ENCODE measurements at places on chromosomes 4 and X. TPM values are rescaled to one million over a fixed set of nuclear protein-coding genes. Genes with fewer than 3 reads are reported as not detected.
A peak's percentile ranks its signal among the peaks of the same experiment; 100 is the strongest.

- DNase-seq = no peak
These were observed 172.9 kb downstream of the AFAP1 start for GRCh38 chr4:7766661-7767345.

- no peak for DNase-seq
These were observed 121.3 kb downstream of the HS6ST2 start for GRCh38 chrX:132837126-132837525.

The SLC38A5 gene
- polyA plus RNA-seq = 7.2 TPM

GRCh38 chr4:88975958-88976774 is 80.8 kb downstream of the FAM13A start:
- no peak for DNase-seq

GRCh38 chr4:81257816-81258215 is 42.8 kb upstream of the PRKG2 start:
- no peak for DNase-seq

DNA sequence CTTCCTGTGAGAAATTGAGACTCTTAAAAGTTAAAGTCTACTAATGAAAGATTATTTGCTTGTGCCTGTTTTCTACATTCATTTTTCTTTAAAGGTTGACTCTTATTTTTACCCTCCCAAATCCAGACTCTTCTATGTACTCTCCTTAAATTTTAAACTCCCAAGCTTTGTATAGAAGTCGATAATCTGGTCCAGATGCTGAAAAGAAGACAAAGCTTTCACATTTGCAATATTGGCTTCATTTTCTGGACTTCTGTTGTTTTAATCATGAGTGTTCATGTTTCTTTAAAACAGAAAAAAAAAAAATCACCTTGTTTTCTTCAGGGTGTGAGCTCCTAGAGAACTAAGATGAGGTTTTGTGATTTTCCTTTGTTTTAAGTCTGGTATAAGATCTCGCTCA is 53.2 kb upstream of the TBC1D14 start:
- DNase-seq = no peak

GRCh38 chr4:39823191-39823590 is 125.3 kb downstream of the UBE2K start:
- DNase-seq = no peak

The SORCS2 gene
- polyA plus RNA-seq = not detected

GRCh38 chr4:8685831-8686230 is 93.3 kb downstream of the CPZ start:
- DNase-seq = no peak

The RIPPLY1 gene
- not detected for polyA plus RNA-seq

The CLIC2 gene
- polyA plus RNA-seq = 0.41 TPM

GRCh38 chr4:59979061-59979460 is 1221.1 kb upstream of the ADGRL3 start:
- no peak for DNase-seq

The FAAH2 gene
- polyA plus RNA-seq = not detected

GRCh38 chr4:26174027-26174426 is 146.8 kb upstream of the RBPJ start:
- DNase-seq = no peak

- DNase-seq = no peak
These were observed 23.2 kb upstream of the ZCCHC13 start for GRCh38 chrX:74280759-74281158.

The HS3ST1 gene
- 13.4 TPM for polyA plus RNA-seq

GRCh38 chr4:165208221-165208652 is 876 bp downstream of the KLHL2 start:
- DNase-seq = no peak

The KCTD8 gene
- not detected for polyA plus RNA-seq

The ZIC3 gene
- polyA plus RNA-seq = not detected

DNA sequence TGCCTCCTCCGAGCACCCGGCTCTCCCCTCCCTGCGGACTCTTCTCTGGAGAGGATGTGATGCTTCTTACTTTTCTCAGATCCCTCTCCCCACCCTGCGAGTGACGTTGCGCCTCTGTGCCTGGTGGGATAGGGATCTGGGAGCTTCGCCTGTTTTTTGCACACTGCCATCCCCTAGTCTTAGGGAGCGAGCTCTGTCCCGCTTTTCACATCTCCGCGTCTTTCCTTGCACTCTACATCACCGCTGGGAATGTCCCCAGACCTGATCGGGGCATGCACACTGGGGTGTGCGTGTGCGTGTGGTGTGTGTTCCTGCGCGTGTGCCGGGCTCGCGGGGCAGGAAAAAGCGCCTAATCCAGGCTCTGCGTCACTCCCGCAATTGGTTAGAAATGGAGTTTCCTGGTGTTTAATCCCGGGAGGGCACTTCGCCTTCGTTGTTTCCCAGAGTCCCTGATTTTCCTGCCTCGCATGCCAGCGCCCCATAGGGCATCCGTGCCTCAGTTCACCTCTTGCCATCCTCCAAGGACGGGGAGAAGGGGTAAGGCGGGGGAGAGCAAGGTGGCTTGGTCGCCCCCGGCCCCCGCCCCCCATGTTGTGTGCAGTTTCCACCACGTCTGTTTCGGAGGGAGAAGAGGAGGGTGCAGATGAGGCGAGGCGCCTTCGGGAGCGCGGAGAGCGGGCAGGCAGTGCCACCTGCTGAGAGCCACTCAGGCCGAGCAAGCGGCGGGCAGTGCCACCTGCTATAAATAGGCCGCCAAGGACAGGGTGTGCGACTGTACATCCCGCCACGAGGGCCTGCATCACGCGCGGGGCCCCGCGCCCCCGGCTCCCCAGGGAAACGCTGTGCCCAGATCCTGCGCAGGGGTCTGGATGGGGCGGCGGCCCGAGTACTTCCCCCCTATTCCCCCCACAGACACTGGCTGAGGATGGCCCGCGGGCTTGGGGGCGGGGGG is 759 bp upstream of the TBC1D1 start:
- DNase-seq = peak; percentile 53

- DNase-seq = no peak
These were observed 115.7 kb upstream of the IL1RAPL2 start for GRCh38 chrX:104450316-104450715.

DNA sequence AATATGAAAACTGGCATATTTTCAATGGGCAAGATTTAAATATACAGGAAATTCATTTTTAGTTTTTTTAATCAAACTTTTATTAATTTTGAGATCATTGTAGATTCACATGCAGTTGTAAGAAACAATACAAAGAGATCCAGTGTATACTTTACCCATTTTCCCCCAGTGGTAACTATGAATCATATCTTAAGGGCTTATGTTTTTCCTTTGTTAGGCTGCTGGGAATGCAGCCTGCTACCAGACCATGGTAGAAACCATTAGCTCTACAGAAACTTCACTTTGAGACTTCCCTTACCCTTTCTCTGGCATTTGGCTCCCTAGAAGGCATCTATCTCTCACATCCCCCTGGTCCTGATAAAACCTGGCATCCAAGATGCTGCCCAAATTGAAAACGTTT is 147.6 kb upstream of the EOLA2 start:
- DNase-seq = no peak

The APELA gene
- not detected for polyA plus RNA-seq

DNA sequence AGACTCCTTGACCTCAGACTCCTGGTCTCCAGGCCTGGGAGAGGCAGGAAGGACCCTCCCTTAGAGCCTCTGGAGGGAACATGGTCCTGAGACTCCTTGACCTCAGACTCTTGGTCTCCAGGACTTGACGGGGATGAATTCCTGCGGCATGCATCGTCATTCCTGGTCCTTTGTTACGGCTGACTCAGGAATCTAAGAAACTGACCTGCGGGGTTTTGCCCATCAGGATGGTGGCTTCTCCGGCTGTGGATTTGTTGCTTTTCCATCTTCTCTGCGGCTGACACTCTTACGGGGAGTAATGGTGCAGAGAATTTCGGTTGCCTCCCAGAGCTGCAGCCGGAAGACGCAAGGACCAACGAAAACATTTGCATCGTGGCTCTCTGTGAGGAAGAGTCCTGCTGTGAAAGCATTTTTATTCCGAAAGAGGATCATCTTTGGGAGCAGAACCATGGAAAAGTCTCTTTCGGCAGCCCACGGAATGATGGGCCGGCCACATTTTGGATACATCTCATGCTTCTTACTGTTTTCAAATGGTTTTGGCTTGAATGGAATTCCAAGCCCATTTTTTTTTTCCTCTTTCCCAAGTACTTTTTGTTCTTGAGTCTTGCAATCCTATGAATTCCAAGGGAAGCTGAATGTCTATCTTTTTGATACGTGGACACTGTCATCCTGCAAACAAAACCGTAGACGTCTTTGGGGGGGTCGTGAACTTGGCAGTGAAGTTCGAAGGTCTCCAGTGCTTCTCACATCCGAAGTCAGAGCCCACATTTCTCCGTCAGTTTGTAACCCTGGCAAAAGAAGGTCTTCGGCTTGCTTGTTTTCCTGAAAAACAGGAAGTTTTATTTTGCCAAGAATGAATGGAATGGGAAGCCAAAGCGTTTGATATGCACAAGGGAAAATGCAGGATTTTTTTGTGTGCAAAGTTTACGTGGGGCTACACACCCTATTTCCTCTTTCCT is 36.5 kb downstream of the SHOX start:
- no peak for DNase-seq

The RBM46 gene
- not detected for polyA plus RNA-seq
